D721Med (cell line): ENCODE measurements at places on chromosomes 4 and X.
A peak's percentile ranks its signal among the peaks of the same experiment; 100 is the strongest.

DNA sequence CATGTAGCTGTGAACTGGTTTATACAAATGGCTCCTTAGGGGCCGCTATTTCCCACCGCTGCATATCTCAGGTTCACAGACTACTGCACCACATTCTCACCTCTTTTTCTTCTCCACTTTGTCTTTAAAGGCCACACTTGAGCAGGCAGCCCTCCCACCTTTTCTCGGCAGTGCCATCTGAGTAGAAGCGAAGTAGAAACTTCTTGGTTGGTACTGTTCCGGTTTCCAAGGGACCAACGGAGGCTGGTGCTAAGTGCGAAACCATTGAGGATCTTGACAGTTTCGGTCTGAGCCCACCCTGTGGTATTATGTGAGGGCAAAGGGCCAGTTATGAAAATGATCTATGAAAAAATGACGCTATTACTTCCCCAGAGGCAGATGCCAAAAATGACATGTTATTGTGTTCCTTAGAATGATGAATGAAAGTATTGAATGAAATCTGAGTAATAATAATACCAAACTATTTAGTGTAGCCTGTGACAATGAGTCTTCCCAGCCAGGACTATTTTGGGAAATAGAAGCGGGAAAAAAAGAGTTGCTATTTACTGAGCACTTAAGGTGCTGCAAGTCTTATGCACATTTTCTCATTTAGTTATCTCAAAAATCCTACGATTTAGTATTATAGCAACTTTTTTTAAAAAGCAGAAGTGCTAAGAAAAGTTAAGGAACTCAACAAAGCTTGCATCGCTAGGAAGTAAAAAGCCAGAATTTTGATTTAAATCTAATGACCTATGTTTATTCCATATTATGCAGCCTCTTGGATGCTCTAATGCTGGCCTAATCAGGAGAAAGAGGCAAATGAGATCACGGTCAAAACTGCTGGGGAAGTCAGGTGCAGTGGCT, 29.6 kb upstream of the CHRNA9 start:
- no peak for DNase-seq

GRCh38 chr4:157775971-157776370, 396.9 kb downstream of the GASK1B start:
- no peak for DNase-seq

- DNase-seq: no peak
Observed at GRCh38 chrX:103467887-103468286, 51.4 kb downstream of the RAB40A start.

GRCh38 chr4:157838366-157838765, 334.5 kb downstream of the GASK1B start:
- DNase-seq: no peak

DNA sequence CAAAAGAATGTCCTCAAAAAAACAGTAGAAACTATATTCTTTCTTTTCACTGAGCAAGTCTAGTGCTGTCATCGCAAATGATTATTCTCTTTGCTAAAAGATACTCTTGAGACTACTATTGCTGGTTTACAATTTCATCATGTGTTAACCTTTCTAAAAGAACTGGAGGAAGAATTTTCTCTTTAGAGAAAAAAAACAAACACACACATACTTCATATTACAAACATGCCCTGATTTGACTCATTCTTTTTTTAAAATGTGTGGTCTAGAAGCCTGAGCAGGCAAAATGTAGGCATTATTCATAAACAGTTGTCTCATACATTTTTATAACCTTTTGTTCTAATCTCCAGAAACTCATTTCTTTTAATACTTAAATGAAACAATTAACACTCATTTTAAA, 60.6 kb upstream of the FAT4 start:
- DNase-seq: no peak

DNA sequence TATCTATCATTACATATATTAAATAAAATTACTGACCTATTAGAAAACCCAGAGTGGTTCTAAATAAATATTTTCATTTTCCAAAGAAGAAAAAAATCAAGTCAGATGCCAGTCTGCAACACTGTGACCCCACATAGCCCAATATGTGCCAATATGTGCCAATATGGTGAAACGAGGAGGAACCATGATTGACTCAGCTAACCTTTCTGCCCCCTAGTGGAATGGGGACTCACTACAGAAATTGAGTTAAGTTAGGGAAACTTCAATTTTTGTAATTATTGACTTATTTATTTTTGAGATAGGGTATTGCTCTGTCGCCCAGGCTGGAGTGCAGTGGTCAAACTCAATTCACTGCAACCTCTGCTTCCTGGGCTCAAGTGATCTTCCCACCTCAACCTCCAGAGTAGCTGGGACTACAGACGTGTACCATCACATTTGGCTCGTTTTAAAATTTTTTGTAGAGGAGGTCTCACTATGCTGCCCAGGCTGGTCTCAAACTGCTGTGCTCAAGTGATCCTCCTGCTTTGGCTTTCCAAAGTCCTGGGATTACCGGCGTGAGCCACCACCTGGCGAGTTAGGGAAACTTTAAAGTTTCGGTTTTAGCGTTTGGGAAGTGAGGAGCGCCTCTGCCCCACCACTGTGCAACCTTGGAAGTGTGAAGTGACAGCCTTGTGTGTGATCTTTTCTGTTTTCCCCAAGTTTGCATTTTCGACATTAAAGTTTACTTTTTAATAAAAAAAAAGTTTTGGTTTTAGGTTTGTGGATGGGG, 116.8 kb upstream of the SHISA3 start:
- no peak for DNase-seq

DNA sequence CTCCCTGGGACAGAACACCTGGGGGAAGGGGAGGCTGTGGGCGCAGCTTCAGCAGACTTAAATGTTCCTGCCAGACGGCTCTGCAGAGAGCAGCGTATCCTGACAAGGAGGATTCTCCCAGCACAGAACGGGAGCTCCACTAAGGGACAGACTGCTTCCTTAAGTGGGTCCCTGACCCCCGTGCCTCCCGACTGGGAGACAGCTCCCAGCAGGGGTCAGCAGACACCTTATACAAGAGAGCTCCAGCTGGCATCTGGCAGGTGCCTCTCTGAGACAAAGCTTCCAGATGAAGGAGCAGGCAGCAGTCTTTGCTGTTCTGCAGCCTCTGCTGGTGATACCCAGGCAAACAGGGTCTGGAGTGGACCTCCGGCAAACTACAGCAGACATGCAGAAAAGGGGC, 44.5 kb upstream of the FAAH2 start:
- no peak for DNase-seq

- DNase-seq: no peak
Observed at GRCh38 chr4:138226351-138226750, 15.8 kb downstream of the SLC7A11 start.

DNA sequence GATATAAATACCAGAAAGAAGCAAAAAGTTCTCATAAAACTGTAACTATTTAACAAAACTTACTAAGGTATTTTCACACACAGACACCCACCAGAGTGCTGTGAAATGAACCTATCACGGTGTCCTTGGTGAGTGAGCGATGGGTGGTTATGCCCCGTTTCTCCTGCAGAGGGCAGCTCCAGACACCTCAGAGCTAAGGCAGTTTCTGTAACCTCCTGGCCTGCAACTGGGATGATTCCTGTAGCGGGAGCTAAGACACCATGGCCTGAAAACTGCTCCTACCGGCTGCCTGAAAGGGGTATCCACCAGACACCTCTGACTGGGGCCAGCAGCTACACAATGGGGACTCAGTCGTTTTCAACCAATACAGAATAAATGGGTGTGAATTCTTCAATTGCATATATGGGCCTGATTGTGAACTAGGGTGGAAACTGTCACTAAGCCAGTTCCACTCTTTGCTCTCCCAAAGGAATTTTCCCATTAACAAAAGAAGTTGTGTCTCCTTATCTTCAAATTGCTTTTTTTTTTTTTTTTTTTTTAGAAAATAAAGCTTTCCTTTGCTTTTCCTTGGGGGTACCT, 2375.8 kb upstream of the TENM3 start:
- peak; percentile 20 for DNase-seq

DNA sequence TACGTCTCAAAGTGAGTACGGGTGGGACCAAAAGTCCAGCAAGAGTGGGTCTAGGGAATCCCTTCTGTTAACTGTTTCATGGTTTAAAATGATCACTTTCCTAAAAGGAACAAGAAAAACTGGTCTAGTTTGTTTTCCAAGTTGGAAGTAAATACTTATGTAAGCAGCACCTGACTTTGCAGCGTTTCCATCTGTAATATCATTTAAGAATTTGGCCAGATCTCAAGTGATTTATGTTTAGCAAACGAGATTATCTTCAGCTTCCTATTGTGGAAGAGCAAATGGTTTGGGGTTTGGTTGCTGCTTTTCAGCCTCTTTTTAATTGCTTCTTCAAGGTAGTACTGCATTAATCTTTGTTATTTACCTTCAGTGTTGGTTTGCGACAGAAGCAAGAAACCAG, 50.4 kb downstream of the FHIP1A start:
- no peak for DNase-seq

DNA sequence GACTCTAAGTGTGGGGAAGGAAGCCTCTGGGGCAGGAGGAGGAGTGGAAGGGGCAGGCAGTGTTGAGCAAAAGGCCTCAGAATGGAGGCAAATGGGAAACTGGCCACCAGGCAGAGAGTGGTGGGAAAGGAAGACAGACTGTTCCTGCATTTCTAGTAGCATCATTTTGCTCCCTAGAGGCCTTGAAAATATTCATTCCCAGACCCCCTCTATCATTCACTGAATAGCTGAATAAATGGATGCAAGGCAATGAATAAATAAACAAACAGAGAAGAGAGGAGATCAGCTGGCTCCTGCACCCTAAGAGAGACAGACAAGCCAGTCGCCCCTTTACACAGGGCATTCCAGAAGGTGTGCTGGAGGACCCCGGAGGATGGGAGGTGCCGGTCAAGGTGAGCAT, 511.9 kb downstream of the BCOR start:
- DNase-seq: no peak

GRCh38 chr4:189843413-189844009, 97.2 kb upstream of the FRG1 start:
- DNase-seq: no peak

DNA sequence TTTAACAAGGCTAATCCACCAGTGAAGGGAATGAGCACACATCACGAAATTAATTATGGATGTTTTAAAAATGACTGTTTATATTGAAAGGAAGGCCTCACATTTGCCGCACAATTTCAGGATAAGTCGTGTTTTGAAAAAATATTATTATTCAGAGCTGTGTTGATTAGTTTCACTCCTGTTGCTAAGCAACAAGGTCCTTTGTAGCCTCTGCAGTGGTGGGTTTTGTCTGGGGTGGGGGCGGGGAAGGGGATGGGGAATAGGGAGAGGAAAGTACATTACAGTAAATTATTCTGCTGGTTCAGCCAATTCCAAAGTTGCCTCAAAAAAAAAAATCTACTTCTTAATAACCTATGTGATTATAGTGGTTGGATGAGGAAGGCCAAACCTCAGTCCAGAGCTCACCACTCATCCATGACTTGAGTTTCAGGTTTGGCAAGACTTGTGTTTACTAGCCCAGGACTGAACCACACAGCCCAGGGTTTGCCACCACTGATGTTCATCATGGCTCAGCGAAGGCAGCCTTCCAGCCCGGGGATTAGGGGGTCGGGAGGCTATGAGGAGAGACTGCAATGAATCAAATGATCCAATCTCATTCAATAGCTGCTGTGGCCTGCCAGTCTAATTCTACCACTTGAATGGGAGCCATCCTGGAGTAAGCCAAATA, 162.5 kb upstream of the ATP6AP2 start:
- no peak for DNase-seq
